Ovary (tissue), 10 donors: ENCODE measurements at places on chromosomes 2 and 18.

- DNase-seq, result no peak
Measured at GRCh38 chr18:48530399-48531081, 8.3 kb upstream of the CTIF start.

DNA sequence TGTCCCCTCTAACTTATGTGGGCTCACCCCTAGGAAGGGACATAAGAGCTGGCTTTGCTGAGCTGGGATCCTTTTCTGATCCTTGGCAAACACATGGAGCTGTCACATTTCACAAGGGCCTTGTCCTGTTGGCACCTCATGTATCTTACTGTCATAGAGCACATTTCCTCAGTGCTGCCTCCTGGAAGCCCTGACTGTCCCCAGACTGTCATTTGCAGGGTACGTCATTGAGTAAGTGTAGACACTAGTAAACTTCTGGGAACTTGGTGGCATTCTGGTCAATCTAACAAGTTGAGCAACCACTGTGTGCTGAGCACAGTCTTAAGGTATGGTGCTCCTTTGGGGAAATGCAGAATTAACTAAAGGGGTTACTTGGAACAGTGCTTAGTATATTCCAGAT, 94.5 kb upstream of the IL1R2 start:
- DNase-seq, result no peak

DNA sequence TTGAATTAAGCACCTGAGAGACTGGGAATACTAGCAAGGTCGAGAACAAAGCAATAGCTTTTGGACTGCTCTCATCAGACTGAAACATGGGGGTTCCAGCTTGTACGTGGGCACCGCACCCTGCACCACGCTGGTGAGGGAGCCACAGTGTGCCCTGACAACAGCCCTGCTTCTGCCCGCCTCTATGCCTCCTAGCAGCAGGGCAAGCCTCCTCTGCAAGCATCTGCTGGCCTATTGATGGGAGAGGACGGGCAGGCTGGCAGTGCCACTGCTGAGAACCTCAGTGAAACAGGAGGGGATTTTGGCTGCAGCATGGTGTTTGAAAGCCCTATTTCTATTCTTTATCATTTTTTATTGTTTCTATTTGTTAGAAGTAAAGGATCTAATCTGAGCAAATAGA, 146.1 kb upstream of the OTOS start:
- no peak for DNase-seq

DNA sequence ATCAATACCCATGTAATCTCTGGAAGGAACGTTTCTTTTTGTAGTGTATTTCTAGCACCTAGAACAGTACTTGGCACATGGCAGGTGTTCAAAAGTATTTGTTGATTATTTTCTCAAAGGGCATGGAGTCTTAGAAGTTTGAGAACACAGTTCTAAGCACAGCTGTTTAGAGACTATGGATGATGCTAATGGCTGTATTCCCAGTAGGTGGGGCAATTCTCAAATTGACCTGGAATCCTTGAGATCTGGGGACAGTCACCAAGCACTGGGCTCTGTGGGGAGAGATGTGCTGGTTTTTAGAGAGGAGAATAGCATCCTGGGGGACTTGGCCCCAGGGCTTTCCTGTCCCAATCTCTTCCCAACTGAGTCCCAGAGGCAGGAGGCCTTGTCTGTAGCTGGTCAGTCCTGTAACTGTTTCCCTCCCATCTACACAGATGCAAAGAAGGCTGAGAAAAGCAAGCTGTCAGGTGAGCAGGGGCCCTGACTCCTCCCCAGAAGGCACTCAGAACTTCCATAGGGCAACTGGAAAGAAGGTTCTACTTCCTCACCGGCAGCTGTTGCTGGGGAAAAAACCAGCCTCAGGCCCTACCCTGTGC, 17.5 kb upstream of the IL36G start:
- DNase-seq, result no peak

GRCh38 chr2:170446078-170446477, 268.1 kb downstream of the MYO3B start:
- no peak for DNase-seq

- DNase-seq, result no peak
Measured at GRCh38 chr18:44764863-44765262, 84.2 kb downstream of the SETBP1 start.

DNA sequence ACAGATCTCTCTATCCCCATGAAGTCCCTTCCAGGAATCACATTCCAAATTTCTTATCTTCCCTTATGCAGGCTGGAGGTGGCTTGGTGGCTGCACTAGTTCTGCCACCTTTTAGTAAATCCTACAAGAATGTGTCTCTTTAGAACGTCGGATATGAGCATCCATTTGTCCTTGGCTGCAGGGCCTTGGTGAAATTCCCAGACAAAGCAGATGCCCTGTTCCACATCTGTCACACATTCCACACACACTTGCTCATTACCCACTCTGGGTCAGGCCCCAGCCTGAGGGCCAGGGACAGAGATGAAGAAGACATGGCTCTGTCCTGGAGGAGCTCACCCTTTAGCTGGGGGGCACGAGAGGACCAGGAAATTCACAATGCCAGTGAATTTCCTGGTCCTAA, 31.2 kb upstream of the GPR17 start:
- DNase-seq, result no peak

- no peak for DNase-seq
Measured at GRCh38 chr18:52140986-52141385, 199.0 kb upstream of the DCC start.

DNA sequence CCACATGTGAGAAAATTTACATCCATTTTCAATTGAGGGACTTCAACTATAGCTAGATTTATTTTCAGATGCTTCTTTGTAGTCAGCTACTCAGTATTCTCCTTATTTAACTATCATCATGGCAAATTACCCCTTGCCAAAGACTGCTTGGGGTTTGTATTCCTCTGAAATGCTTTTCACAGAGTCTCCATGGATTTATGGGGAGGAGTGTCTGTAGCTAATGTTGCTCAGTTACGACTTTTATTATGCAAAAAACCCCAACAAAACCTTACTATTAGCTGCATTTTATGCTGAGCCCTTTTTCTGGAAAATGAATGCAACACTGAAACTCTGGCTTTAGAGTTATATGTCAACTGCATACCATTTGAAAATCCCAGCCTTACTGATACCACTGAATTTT, 78.6 kb downstream of the RFTN2 start:
- no peak for DNase-seq

GRCh38 chr2:152171718-152172117, 3.8 kb downstream of the STAM2 start:
- no peak for DNase-seq

- DNase-seq, result no peak
Measured at GRCh38 chr2:165497659-165498317, 28.3 kb downstream of the CSRNP3 start.

GRCh38 chr2:196415384-196415783, 224.1 kb upstream of the CCDC150 start:
- no peak for DNase-seq

DNA sequence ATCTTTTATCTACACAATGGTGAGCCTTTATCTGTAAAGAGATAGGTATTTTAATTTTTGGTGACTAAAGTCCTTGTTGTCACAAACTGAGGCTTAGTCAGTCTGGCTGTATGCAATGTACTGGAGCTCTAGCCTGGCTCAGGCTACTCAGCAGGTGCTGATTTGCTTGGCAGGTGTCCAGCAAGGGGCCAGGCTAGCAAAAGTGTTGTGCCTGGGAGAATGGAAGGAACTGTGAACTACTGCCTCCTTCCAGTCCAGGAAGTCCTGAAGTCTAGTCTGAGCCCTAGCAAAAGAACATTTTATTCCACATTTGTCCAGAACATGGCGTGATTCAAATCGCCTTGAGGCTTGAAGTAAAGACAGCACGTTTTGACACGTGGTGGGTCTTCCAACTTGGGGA, 260.5 kb downstream of the CCDC85A start:
- DNase-seq, result no peak

- DNase-seq, result no peak
Measured at GRCh38 chr18:74689251-74689650, 91.6 kb downstream of the ZNF407 start.

DNA sequence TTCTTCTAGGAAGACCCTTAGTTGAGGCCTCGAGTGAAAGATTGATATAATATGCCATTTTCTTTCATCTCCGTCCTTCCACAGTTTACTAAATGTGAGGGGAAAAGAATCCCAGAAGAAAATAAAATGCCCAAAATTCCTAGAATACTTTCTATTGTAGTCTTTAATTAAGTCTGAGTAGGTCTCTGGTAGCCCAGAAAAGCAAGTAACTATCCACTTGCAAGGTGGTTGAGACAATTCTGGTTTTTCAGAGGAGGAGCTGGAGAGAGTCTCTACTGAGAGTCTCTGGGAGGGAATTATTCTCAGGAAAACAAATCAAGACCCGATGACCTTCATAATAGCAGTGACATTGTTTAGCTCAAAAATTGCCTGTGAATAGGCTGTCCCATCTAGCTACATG, 63.9 kb upstream of the TTC39C start:
- DNase-seq, result no peak

DNA sequence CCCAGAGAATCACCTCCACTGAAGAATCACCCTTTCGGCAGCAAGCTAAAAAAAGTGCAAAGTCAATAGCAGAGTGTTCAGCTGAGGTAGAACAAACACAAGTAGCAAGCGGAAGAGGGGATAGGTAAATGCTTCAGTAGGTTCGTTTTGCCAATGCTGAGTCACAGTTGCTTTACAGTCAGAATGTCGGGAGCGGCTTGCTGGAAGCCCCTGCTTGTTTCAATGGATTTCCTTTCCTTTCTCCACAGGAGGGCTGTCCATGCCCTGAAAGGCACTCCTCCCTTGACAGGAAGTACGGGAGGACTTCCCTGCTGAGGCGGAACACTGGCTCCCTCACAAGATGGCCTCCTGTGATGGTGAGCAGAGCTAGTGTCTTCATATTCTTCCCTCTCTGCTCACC, 146.2 kb upstream of the LYPD1 start:
- DNase-seq, result no peak

DNA sequence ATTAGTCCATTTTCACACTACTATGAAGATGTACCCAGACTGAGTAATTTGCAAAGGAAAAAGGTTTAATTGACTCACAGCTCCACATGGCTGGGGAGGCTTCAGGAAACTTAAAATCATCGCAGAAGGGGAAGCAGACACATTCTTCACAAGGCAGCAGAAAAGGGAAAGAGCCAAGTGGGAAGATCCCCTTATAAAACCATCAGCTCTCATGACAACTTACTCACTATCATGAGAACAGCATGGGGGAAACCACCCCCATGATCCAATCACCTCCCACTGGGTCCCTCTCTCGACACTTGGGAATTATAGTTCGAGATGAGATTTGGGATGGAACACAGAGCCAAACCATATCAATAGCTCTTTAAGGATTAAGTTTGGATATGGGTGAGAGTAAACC, 246.1 kb upstream of the CYRIA start:
- no peak for DNase-seq

DNA sequence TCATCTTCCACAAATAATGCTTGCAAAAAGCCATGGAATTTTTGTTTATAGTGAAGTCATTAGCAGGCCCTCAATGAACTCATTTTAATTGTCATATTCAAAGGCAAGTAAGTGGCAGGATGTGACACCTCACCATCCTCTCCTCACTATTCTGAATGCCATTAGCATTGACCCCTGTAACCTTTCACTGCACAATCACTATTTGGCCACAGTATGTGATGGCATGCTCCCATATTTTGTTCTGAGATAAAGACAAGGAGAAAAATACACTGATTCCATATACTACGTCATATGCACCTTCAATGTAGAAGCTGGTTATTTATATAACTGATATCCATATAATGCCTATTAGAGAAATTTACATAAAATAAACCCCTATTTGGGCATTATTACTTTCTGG, 1443.2 kb downstream of the SUCLG1 start:
- no peak for DNase-seq

GRCh38 chr2:118838741-118839455, 8.6 kb downstream of the EN1 start:
- no peak for DNase-seq

DNA sequence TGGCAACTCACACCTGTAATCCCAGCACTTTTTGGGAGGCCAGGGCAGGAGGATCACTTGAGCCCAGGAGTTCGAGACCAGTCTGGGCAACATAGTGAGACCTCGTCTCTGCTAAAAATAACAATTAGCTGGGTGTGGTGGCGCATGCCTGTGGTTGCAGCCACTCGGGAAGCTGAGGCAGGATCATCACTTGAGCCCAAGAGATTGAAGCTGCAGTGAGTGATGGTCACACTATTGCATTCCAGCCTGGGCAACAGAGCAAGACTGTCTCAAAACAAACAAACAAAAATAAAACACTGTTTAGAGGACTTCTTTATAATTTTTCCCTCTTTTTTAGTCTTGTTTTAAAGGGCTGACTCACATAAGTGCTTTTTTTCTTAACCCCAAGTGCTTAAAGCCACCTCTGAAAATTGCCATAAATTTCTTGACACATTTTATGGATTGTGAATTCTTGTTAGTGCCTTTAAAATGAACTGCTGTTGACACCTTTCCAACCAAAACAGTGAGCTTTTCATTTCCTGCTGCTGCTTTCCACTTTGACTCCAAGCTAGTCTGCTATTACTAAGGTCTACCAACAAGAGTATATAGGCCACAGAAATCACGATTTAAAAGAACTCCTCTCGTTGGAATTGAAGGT, 41.7 kb downstream of the CYP20A1 start:
- DNase-seq, result no peak

GRCh38 chr2:100017633-100018032, 124.8 kb downstream of the AFF3 start:
- no peak for DNase-seq

- DNase-seq, result no peak
Measured at GRCh38 chr18:31863103-31863502, 79.8 kb downstream of the TRAPPC8 start.

GRCh38 chr2:23721454-23721826, 205.5 kb downstream of the ATAD2B start:
- DNase-seq, result no peak

GRCh38 chr2:60836491-60836890, 44.9 kb upstream of the REL start:
- DNase-seq, result no peak

DNA sequence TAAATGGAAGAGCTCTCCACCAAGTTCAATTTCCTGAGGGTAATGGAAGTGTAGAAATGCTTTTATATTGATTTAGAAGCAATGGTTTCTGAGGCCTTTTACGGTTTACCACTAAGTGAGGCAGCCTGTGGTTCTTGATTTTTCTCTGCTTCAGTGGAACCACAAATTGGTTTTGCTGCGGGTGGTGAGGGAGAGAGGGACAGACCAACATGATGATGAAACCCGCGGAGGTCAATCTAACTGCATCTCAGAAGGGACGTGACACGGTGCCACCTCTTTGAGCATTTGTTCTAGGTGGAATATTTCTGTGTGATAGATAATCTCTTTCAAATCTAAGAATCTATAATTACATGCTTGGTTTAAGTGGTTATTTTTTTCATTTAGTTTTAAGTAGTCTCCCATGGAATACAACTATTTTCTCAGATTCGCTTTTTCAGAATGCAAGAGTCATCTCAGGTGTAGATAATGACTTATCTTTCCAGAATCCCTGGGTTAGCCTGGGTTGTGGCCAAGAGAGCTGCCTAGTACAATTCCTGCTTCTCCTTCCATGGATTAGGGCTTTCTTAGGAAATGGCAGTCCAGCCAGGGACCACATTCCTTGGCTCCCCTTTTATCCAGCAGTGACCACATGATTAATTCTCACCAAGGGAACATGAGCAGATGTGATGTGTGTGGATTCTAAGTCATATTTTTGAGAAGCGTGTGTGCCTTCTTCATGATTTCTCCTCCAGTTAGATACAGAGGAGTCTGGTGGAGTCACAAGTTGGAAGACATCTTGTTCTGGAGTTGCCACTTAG, 52.5 kb downstream of the KCNE4 start:
- DNase-seq, result no peak
